ENCODE measurements at places on chromosomes 3 and 15.

DNA sequence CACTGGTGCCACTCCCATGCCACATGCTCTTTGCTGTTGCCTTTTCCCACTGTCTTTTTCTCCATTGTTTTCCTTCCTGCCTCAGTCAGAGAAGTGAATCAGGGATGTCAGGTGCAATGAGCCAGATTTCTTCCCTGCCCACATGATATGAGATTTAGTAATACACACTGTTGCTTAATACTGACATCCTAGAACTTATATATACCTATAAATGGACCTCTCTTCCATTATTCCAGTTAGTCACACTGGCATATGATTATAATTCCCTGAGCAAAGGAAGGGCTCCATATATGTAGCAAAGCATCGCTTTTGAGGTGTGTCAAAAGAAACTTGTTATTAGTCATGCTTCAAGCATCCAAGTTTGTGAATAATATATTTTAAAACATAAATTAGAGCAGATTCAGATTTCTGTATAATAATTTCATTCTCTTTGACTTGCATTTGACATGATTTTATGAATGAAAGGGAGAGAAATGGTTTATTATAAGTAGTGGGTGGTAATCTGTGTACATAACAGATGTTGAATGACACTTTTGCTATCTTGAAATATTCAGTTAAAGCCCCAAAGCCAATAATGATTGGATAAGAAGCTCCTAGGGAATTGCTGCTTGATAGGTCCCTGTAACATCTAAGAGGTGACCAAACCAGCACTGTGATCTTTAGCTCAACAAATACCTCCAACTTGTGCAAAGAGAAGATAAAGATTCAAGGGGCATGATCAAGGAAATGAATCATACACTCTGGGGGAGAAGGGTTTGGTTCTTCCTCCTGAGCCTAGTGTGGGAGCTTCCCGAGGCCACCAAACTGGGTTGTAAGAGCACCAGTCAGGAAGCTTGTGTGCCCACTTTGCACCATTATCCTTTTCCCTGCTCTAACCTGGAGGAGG lies 48.6 kb downstream of the CHST2 start:
- DNase-seq, result no peak

- DNase-seq, result no peak
These were observed 15.5 kb upstream of the CPEB1 start for GRCh38 chr15:82662641-82663040.

GRCh38 chr15:98160236-98160635 lies 199.7 kb downstream of the ARRDC4 start:
- no peak for DNase-seq

DNA sequence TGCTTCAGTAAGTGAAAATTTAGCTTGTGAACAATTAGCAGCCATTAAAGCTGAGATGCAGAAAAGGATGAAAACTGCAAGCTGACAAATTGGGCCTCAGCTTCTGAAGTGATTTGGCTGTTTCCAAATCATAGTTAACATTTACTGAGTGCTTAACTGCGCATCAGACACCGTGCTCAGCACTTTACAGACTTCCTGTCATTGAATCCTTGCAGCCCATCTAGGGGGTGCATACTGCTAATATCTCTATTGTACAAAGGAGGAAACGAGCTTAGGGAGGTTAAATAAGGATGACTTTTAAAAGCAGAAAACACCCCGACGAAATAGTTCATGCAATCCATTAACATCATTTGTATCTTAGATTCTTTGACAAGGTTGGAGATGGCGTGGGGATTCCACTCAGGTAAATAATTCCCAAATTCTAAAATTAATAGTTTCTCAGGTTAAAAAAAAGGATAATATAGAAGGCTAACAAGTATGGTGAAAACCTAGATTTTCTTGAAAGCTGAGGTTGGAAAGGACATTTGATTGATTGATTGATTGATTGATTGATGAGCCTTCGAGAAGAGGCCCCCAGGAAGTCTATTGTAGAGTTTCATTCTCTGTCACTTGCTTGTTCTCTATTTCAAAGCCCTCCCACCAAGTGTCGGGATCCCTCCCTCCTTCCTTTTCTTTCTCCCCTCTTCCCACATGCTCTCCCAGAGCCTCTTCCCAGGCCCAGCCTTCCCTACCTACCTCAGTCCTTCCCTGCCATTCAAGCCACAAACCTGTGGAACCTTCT lies 23.5 kb upstream of the EPHB3 start:
- DNase-seq, result no peak

DNA sequence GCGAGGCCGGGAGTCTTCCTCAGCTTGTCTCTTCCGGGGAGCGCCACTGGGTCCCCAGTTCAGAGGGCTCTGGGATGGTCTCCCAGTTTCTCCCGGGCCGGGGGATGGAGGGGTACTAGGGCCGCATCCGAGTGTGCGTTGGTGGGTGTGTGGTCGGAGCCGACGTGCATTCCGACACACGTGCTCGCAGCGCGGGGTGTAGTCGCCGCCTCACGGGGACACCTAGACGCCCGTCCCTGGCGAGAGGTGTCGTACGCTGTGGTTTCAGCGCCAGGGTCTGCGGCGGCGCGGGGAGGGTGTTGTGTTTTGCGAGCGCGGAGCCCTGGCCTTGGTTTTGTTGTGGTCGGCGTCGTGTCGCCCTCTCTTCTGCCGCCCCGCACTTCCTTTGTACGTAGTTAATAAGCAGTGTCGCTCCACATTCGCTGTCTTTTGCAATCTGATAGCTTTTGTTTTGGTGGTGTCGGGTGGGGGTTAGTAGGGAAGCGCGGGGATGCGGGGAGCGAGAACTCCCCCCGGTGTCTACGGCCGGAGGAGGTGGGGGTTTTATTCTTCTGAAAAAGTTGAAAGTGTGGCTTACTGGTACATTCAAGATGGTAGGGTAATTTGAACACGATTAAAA lies 2.2 kb downstream of the IGF1R start:
- peak; percentile 7 for DNase-seq

- peak; percentile 27 for DNase-seq
These were observed 120.4 kb upstream of the CCNL1 start for GRCh38 chr3:157280354-157280753.

DNA sequence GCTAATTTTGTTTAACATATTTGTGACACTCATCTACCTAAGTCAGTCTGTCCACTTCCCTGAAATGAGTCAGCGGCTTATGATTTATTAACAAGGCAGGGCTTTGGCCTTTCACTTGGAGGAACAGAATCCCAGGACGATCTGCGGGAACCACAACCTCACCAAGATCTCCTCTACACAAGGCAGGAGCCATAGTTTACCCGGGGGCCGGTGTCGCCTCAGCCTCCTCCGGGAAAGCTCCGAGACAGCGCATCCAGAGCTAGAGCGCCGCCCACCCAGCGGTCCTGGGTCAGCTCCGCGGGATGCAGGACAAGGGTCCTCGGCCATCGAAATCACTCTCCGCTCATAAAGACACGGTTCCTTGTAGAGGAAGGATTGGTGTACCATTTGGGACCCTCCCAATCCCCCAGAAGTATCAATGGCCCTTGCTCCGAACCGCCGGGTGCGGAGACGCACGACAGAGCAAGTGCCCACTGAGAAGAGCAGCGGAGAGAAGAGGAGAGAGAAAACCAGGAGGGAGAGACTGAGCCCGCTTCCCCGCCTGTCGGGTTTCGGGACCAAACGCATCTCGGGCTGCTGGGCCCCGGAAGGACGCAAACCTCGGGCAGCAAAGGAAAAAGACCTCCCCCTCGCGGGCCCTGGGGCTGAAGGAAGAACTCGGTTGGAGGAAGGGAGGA lies 13.1 kb upstream of the ALCAM start:
- no peak for DNase-seq

GRCh38 chr3:195571361-195571760 lies 12.4 kb downstream of the APOD start:
- no peak for DNase-seq

DNA sequence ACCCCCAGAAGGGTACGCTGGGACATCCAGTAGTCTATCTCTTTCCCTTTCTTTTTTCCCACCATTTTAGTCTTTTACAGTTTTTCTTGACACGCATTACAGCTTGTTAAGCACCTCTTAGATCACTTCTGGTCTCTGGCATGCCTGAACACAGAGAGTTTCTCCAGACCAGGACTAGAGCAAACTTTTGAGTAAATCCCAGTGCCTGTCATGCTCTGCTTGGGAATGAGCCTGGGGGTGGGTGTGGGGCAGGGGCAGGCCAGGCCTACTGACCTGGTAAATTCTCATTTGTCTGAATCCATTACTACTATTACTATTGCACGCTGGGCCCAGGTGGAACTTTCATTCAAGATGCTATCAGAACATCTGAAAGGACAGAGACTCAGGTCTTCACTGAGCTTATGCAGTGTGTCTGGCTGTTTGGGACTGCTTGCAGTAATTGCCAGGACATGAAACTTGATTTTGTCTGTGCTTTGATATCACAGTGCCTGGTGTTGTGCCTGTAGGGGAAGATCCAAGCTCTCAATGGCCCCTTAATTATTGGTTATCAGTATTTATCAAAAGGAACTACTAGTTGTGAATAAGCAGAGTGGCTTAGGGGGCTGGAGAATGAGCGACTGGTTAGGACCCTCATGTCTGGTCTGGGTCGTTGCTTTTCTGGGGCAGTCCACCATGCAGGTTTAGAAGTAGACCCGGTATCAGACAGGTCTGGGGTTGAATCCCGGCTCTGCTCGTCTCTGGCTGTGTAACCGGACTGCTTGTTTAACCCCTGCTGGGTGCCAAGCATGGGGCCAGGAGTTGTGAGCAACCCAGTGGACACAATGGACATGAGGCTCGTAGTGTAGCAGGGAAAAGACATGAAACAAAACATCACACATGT lies 196.1 kb upstream of the TLE3 start:
- no peak for DNase-seq
